ENCODE measurements at places on chromosomes 2 and 18.

DNA sequence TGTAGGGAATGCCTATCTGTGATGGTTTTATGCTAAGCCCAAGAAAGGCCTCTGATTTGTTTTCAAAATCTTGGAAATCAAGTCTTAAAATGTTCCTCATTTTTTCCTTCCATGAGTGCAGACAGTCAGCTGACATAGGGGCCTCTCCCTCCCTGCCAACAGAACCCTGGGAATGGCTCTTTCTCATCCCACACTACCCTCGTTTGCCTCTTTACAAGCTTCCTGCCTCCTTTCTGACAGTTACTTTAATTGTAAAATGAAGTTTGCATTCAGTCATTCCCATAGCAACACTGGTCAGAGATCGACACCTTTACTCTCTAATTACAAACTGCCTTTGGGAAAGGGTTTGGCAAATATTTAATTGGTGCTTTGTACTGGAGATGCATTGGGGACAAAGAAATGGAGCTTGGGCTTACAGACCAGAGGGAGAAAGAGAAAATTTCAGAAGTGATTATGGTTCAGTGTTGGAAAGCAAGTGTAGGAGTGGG is 25.4 kb downstream of the KIF5C start:
- DNase-seq: no peak

- no peak for DNase-seq
Observed at GRCh38 chr2:212939777-212940531, 211.5 kb downstream of the IKZF2 start.

- DNase-seq: no peak
Observed at GRCh38 chr2:203813684-203814083, 53.9 kb upstream of the CTLA4 start.

GRCh38 chr2:231287696-231288095 is 89.3 kb downstream of the ARMC9 start:
- no peak for DNase-seq

- no peak for DNase-seq
Observed at GRCh38 chr2:190315273-190315672, 4.4 kb downstream of the HIBCH start.

DNA sequence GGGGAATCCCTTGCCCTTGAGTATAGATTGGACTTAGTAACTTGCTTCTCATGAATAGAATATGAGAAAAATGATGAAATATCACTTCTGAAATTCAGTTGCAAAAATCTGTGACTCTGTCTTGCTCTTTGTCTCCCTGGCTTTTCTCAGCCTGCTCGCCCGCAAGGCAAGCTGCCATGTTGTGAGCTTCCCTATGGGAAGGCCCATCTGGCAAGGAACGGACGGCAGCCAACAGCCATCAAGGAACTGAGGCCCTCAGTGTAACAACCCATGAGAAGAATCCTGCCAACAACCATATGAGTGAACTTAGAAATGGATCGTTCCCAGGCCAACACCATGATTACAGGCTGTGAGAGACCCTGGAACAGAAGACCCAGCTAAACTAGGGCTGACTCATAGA is 58.4 kb upstream of the PGAP1 start:
- no peak for DNase-seq

- DNase-seq: peak; percentile 34
Observed at GRCh38 chr2:635687-636621, 41.3 kb downstream of the TMEM18 start.

DNA sequence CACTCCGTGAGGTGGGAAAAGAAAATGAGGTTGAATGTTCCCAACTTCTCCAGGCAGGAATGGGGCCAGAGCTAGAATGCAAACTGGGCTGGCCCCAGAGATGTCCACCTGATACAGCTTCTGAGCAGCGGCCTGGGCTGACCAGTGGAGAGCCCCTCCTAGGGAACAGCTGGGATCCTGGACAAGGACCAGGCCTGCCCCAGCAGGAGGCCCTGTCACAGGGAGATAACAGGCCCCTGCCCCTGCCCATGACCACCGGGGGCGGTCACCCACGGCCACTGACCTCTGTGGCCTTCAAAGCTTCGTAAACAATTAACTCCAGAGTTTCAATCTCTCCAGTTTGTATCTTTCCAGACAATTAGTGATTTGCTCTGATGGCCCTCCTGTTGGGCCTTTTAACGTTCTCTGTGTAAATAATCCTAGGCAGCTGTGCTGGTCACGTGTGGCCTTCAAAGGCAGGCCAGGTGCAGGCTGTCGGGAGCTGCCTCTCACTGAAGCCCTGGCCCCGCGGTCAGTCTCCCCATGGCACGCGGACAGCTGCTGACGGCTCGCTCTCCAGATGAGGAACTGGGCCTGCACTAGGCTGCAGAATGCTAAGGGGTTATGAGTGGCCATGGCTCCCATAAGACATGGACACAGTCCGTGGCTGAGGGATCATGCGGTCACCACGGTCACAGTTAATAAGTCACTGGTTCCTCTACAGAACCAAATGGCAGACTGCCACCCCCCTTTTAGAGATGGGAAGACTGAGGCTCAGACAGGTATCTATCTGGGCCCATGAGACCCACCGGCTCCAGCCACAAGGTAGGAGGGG is 9.2 kb downstream of the HS6ST1 start:
- DNase-seq: no peak

Data from right atrium auricular region (tissue), 2 donors.